ENCODE measurements at places on chromosomes 1 and 21.
A peak's percentile ranks its signal among the peaks of the same experiment; 100 is the strongest.

GRCh38 chr1:227317523-227318015 is 723 bp downstream of the CDC42BPA start:
- peak overlapping the region; percentile 91 for H3K27ac ChIP-seq
- H3K4me1 ChIP-seq = peaks cover 2% of the 10 kb centered on the region
- no peaks in the 10 kb centered on the region for H3K27me3 ChIP-seq
- no peaks in the 10 kb centered on the region for H3K36me3 ChIP-seq

DNA sequence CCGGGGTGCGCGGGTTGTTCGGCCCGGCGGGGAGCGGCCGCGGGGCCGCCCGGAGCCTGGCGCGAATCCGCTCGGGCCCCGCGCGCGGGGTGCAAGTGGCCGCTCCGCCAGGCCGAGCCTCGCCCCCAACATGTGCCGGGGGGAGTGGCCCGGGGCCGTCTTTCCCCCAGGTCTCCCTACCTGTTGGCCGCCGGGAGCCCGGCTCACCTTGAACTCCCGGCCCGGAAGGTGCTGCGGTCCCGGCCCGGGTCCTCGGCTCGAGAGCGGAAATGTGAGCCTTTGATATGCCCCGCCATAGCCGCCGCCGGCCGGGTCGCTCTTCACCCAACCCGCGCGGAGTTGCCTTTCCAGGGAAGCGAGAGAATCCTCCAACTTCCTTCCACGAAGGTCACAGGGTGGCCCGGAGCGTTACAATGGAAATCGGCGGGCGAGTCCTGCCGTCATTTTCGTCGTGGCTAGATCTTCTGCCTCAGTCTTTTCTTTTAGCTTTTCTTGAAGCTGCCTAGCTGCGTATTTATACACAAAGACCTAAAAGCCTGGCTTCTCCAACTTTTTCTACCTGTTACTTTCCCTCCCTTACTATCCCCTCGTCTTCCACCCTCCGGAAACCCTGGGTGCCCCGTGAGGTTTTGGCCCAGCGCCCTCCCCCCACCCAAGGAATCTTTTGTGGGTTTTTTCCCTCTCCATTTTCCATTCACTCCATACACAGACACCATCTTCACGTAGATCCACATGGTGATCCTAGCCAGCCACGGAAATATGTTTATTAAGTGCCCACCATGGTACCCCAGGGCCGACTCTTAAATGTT is 867 bp downstream of the PTGFRN start:
- H3K27me3 ChIP-seq = no peaks in the 10 kb centered on the region
- H3K4me3 ChIP-seq = peak overlapping the region; percentile 84
- H3K27ac ChIP-seq = peak overlapping the region; percentile 95
- H3K4me1 ChIP-seq = peaks cover 26% of the 10 kb centered on the region
- H3K36me3 ChIP-seq = no peaks in the 10 kb centered on the region
- peak; percentile 24 for DNase-seq

DNA sequence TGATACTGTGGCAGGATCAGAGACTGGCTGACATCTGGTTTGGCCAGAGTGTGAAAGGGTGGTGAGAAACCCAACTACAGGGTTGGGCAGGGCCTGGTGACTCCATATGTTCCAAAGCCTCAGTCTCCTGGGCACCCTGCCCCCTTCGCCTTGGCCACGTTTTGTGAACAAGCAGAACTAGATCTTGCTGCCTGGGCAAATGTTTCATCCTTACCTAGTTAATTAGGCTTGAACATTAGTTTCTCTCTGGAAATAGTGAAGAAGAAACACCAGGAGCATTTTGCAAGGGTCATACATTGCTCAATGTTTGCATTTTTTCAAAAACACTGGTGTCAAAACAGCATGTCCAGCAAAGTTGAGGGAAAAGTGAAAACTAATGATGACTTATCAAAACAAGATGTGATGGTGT is 60.5 kb downstream of the MAP3K7CL start:
- no peaks in the 10 kb centered on the region for H3K36me3 ChIP-seq
- H3K4me1 ChIP-seq = no peaks in the 10 kb centered on the region
- no peaks in the 10 kb centered on the region for H3K27me3 ChIP-seq
- H3K4me3 ChIP-seq = no peak overlapping the region

- no peak overlapping the region for H3K4me3 ChIP-seq
- H3K27me3 ChIP-seq = no peaks in the 10 kb centered on the region
- no peak for DNase-seq
These were observed 12.8 kb downstream of the SH3BP5L start for GRCh38 chr1:248812736-248813425.

DNA sequence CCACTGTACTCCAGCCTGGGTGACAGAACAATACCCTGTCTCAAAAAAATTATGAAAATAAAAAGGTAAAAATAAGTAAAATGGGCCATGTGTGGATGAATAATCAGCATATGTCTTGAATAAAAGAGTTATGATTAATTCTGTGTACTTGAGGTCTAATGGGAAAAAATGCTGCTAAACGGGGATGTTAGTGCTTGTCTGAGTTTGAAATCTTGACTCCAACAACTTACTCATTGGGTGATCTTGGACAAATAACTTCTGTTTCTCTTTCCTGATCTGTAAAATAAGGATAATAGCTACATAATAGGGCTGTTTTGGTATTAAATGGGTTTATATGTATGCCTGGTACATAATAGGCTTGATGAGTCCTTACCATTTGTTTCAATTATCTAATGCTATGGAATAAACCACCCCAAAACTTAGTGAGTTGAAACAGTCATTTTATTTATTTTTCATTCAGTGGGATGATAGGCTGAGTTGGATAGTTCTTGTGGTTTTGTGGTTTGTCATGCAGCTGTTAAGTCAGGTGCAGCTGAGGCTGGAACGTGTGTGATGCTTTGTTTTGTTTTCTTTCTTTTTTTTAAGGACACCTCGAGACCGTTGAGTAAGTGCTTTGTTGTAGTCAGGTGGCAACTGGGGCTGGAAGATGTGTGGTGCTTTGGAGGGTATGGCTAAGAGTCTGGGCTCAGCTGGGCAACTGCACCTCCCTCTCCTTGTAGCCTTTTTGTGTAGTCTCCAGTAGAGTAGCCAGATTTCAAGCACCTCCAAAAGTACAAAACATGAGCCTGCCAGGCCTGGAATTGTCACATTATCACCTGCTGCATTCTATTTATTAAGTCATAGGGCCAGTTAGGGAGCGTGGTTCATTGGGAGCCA is 4.9 kb downstream of the MDM4 start:
- no peak for DNase-seq
- no peaks in the 10 kb centered on the region for H3K4me1 ChIP-seq
- peaks cover 10% of the 10 kb centered on the region for H3K36me3 ChIP-seq
- no peak overlapping the region for H3K27ac ChIP-seq

DNA sequence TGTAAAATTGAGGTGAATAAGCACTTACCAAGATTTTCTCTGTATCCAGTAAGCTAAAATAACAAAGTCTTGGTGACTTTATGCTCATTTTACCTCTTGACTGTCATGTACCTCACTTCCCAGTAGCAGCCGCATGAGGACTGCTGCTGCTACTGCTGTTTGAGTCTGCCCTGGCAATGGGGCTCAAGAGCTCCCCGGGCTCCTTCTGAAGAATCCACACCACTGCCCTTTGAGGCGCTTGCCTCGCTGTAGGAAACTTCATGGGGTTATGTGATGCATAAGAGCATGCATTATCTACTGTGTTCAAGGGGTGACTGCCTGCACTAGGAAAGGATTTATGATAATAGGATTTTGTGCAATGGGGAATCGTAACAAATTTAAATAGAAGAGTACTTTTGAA is 113.5 kb downstream of the NTNG1 start:
- no peaks in the 10 kb centered on the region for H3K36me3 ChIP-seq
- H3K4me1 ChIP-seq = no peaks in the 10 kb centered on the region
- H3K27ac ChIP-seq = no peak overlapping the region

- no peaks in the 10 kb centered on the region for H3K4me1 ChIP-seq
- DNase-seq = peak; percentile 33
- no peak overlapping the region for H3K4me3 ChIP-seq
- no peaks in the 10 kb centered on the region for H3K36me3 ChIP-seq
- no peak overlapping the region for H3K27ac ChIP-seq
- H3K27me3 ChIP-seq = no peaks in the 10 kb centered on the region
These were observed 201.1 kb downstream of the BACH1 start for GRCh38 chr21:29499734-29500343.

- H3K4me3 ChIP-seq = no peak overlapping the region
These were observed 846.5 kb upstream of the NCAM2 start for GRCh38 chr21:20151741-20152140.

- H3K4me3 ChIP-seq = no peak overlapping the region
- no peaks in the 10 kb centered on the region for H3K27me3 ChIP-seq
- no peaks in the 10 kb centered on the region for H3K36me3 ChIP-seq
- H3K4me1 ChIP-seq = no peaks in the 10 kb centered on the region
- no peak overlapping the region for H3K27ac ChIP-seq
These were observed 146.3 kb downstream of the HLX start for GRCh38 chr1:221025501-221025900.

- no peak overlapping the region for H3K4me3 ChIP-seq
- no peak for DNase-seq
- H3K27ac ChIP-seq = no peak overlapping the region
- H3K4me1 ChIP-seq = no peaks in the 10 kb centered on the region
- no peaks in the 10 kb centered on the region for H3K36me3 ChIP-seq
- no peaks in the 10 kb centered on the region for H3K27me3 ChIP-seq
These were observed 32.1 kb upstream of the ACTRT2 start for GRCh38 chr1:2989185-2989584.

DNA sequence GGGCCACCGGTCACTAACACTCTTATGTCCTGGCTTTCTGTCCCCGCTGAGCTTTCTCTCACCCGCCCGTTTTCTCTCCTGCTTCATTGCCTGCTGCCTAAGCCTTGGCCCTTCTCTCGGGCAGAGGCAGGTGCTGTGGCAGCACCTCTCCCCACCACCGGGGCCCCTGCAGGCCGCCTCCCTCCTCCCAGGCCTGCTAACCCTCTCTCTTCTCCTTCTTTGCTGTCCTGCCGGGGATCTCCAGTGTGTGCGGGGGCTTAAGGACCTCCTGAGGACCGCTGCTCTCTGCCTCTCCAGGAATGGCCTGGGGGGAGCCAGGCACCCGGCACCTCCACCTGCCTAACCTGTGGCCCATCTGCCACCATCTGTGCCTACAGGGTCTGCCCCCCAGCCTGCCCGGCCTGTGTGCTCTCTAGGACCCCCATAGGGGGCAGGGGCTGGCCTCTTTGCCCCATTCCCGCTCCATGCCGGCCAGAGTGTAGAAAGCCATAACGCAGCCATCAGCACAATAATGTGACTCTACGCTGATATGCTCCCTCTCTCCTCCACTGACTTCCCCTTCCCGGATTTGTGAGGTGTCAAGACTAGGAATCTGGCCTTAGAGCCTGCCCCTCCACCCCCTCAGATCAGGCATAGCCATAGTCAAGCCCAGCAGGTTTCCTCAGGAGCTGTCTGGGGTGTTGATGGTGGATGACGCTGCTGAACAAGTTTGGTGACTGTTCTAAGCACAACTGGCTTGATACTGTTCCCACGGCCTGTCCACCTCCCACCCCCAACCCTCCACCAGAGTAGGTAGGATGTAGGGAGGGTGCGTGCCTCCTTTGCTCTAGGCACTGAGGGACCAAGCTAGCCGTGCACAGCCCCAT is 6.1 kb upstream of the SFN start:
- peak overlapping the region; percentile 12 for H3K27ac ChIP-seq
- peaks cover 37% of the 10 kb centered on the region for H3K36me3 ChIP-seq
- peaks cover 22% of the 10 kb centered on the region for H3K4me1 ChIP-seq

GRCh38 chr1:180188091-180188506 is 33.4 kb downstream of the QSOX1 start:
- H3K4me1 ChIP-seq = peaks cover 5% of the 10 kb centered on the region
- no peak overlapping the region for H3K27ac ChIP-seq
- no peak overlapping the region for H3K4me3 ChIP-seq
- H3K27me3 ChIP-seq = no peaks in the 10 kb centered on the region

- H3K27me3 ChIP-seq = no peaks in the 10 kb centered on the region
- H3K4me3 ChIP-seq = no peak overlapping the region
- DNase-seq = no peak
- no peaks in the 10 kb centered on the region for H3K4me1 ChIP-seq
- H3K36me3 ChIP-seq = no peaks in the 10 kb centered on the region
These were observed 17.4 kb upstream of the CD1D start for GRCh38 chr1:158163000-158163947.

DNA sequence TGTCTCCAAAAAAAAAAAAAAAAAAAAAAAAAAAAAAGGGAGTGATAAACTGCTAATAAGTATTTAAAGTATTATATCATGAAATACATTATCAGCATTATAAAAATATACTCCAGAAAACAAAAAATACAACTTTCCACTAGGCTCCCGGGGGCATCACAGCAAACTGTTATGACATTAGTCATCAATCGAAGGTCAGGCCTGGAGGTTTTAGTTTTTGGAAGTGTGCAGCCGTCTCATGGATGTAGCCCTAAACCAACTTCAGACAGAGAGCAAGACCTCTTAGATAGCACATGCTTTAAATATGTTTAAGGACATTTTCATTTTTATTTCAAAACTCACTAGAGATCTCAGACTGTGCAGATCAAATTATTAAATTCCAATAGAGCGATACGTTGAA is 106.3 kb downstream of the RERE start:
- DNase-seq = no peak
- H3K27me3 ChIP-seq = no peaks in the 10 kb centered on the region
- no peaks in the 10 kb centered on the region for H3K36me3 ChIP-seq
- H3K4me1 ChIP-seq = peaks cover 10% of the 10 kb centered on the region
- H3K27ac ChIP-seq = no peak overlapping the region
- H3K4me3 ChIP-seq = no peak overlapping the region

GRCh38 chr1:37425221-37425620 is 49.2 kb upstream of the ZC3H12A start:
- H3K4me1 ChIP-seq = no peaks in the 10 kb centered on the region
- no peak overlapping the region for H3K27ac ChIP-seq
- no peaks in the 10 kb centered on the region for H3K27me3 ChIP-seq
- no peak overlapping the region for H3K4me3 ChIP-seq

DNA sequence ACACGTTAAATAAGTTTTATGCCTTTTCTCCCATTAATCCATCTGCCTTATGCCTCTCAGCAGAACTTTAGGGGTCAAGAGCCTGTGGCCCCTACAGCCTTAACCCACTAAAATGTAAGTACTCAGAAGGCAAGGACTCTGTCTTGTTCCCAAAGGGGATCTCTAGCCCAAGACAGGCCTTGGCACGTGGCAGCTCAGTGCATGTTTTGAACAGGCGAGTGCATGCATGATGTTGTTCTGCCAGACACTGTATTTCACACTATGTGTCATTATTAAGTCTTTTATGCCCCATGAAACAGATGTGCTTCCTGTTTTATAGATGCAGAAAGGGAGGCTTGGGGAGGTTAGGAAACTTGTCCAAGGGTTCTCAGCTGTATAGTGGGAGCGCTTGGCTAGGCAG is 102.8 kb downstream of the ETS2 start:
- no peak overlapping the region for H3K27ac ChIP-seq
- no peak overlapping the region for H3K4me3 ChIP-seq
- no peak for DNase-seq
- H3K4me1 ChIP-seq = peaks cover 17% of the 10 kb centered on the region

Data from trophoblast cell (in vitro differentiated cells and primary cell).